Heart right ventricle (tissue), 16 donors: ENCODE measurements at places on chromosomes 11 and 22. TPM values are rescaled to one million over a fixed set of nuclear protein-coding genes. Genes with fewer than 3 reads are reported as not detected.

Gene GAB2
- total RNA-seq = 31.7 TPM

Gene FAU
- 623 TPM for total RNA-seq

Gene A4GALT
- total RNA-seq = 84.8 TPM

DNA sequence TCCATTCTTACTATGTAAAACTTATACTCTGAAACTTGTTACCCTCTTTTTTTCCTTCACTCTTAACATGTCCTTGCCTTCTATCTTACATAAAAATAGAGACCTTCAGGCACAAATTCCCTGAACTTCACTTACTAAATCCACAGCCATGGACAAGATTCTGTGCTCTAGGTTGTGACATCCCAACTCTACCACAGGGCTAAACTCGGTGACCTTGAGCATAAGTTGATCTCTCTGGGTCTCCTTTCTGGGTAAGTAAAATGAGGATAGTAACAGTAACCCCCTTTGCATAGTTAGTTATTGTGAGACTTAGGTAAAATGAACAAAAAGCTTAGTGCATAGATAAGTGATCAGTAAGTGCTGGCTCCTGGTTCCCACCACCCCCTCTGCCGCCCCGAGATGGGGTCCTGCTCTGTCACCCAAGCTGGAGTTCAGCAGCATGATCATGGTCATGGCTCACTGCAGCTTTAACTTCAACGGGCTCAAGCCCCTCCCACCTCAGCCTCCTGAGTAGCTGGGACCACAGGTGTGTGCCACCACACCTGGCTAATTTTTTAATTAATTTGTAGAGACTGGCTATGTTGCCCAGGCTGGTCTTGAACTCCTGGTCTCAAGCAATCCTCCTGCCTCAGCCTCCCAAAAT is 20.1 kb downstream of the C11orf58 start:
- no peak for DNase-seq

- peak; percentile 38 for DNase-seq
Measured at GRCh38 chr22:20131859-20132685, 468 bp downstream of the ZDHHC8 start.

DNA sequence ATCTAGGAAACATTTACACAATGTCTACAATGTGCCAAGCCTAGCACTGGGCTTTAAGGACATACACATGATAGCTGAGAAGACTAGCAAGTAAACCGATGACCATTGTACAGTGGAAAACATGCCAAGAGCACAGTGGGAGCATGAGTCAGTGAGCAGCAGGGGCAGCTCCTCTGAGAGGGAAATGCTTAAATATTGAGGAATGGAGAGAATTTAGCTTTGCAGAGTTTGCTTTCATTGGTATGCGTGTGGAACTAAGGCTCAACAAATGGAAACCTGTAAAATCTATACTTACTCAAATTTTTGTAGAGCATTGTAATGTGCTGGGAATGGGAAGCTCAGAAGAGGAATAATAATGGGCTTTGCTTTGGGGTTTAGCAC is 282.3 kb downstream of the ST3GAL4 start:
- DNase-seq = no peak
